Fibroblast of skin of back (primary cell): ENCODE measurements at places on chromosomes 1 and 21.

GRCh38 chr1:238581332-238581731, 690.6 kb upstream of the ZP4 start:
- no peak for DNase-seq

DNA sequence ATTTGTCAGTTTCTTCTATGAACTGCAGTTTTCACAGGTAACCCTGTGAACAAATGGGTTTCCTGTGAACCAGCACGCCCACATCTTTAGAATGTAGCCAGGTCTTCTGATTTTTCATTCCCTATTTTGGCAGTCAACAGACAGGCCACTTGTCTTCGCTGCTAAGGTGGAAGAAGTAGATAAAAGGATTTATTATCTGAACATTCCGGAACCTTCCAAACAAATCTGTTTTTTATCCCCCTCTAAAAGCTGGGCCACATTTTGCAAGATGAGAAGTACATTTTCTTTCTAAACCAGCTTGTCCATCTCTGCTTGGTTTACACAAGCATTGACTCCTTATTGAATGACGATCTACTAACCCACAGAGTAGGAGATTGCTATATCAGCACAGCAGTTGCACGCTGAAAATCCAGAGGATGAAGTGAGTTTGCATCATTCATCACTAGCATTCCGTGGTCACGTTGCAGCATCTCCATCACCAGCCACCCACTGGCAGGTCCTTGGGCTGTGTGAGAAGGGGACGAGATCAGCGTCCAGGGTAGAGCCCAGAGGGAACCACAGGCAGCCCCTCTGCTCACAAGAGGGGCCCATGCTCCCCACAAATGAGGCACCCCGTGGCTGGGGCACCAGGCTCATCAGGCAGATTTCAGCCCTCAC, 83.5 kb downstream of the TOMM20 start:
- DNase-seq = peak; percentile 74

- DNase-seq = peak; percentile 44
Observed at GRCh38 chr1:50425376-50426107, 2.3 kb upstream of the DMRTA2 start.

- DNase-seq = no peak
Observed at GRCh38 chr1:86303041-86303690, 93.0 kb downstream of the ODF2L start.

DNA sequence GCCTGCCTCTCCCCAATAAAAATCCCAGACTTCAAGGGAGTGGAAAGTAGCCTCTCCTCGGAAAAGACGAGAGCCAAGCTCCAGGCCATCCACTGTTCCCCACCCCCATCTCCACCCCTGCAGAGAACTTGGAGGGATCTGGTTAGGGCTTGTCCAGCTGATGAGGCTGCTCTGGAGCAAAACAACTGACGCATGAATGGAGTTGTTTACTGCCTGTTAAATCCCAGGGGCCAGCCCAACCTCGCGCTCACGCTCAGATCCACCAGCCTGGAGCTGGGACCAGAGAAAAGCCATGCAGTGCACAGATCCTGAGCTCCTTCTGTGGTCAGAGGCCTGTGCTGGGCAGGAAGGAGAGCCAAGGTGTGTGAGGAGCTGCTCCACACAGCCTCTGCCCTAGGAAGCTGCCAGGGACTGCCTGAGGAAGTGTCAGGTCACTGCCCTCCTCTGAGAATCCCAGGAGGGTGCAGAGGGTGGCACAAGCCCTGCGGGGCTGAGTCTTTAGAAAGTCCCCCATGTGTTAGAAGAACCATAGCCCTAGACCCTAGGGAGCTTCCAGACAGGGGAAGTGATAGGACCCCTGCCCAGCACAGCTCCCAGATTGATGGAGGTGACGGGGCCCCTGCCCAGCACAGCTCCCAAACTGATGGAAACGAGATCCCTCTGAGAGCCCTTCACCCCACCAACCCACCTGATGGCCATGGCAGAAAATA, 109.0 kb upstream of the IPO9 start:
- peak; percentile 80 for DNase-seq

DNA sequence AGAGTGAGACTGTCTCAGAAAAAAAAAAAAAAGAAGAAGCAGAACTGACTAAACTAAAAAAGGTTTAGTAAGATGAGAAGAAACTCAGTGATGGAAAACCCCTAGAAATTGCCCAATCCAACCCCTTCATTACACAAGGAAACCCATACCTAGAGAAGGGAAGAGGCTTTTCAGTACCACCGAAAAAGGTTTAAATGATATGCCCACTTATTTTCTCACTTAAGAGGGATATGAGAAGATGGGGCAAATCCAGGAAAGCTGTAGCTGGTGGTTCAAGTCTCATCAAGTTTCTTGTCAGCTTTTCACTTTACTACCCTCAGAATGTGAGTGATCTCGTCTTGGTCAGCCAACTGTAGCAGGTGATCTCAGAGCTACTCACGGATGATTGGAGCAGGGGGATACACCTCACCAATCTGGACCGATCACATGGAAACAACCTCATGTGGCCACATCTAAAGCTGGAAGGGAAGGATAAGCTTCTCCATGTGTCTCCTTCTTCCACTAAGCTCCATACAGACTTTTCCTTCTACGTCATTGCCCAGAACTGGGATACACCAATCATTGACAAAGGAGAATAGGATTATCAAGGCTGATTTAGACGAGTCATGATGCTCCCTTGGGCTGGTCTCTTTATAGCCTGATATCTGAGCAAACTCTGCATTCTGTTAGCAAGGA, 126.7 kb upstream of the POU3F1 start:
- no peak for DNase-seq

DNA sequence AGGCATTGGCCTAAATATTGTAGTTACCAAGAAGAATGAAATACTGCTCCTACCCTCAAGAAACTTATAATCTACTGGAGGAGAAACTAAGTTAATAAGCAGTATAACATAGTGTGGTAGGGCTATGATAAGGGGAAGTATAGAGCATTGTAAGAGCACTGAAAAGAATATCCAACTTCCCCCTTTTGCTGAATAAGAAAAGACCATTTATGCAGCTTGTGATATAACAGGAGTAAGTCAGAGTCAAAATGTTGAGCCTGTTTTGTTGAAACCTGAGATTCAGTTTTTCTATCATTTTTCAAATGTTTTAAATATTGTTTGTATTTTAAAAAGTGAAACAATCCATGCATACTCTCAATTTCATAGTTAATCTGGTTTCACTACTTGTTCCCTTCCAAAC, 48.3 kb upstream of the FCRL4 start:
- no peak for DNase-seq

- no peak for DNase-seq
Observed at GRCh38 chr1:60292140-60292539, 218.6 kb upstream of the C1orf87 start.

DNA sequence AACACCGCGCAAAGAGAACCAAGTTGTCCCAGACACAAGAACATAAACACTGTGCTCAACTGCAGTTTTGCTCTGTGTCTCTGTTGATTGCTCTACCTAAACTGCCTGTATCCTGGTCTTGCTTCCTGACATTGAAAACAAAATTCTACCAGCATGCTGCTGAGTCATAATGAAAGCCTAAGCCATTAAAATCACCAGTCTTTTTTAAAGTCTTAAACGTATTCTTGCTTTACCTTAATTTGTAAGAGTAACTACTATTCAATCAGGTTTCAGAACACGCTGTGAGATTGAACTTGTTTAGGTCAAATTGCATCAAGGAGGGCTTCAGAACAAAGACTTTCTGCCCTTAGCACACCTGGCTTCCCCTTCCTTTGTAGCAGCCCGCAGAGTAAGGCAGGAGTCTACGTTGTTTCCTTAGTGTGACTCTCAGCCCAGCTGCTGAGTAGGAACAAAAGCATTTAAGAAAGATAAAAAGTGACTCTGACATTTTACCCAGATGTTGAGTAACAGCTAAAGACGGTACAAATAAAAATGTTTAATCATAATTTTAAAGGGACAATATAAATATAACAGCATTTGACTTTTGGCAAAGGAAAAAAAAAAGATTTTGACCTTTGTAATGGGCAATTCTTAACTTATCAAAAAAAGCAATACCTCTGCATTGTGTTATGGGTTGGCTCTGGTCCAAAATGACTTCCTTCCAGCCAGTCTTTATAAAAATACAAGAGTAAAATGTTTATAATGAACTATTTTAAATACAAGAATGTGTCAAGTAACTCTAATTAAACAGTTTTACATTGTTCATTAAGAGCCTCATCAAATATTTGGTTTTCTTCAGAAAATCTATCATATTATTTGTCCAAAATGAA, 186.9 kb upstream of the ADGRL4 start:
- peak; percentile 60 for DNase-seq

GRCh38 chr1:28027660-28028059, 60.8 kb downstream of the EYA3 start:
- DNase-seq = no peak

DNA sequence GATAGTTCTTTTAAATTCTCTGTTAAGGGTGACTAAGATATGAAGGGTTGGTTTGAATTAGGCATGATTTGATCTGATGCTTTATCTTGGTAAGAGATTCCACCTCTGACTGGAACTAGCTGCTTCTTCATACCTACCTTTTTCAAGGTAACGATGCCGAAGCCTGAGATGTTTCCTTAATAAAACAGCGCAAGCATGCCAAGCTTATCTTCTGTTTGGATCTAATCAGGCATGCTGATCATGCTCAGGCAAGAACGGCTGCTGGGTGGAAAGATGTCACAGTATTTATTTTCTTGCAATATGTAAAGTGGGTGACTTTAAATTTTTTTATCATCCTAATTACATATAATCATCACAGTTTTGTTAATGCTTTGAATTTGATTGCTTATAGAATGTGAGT, 148.7 kb downstream of the ADGRL2 start:
- DNase-seq = no peak

GRCh38 chr1:52332411-52332810, 33.6 kb downstream of the CC2D1B start:
- no peak for DNase-seq

DNA sequence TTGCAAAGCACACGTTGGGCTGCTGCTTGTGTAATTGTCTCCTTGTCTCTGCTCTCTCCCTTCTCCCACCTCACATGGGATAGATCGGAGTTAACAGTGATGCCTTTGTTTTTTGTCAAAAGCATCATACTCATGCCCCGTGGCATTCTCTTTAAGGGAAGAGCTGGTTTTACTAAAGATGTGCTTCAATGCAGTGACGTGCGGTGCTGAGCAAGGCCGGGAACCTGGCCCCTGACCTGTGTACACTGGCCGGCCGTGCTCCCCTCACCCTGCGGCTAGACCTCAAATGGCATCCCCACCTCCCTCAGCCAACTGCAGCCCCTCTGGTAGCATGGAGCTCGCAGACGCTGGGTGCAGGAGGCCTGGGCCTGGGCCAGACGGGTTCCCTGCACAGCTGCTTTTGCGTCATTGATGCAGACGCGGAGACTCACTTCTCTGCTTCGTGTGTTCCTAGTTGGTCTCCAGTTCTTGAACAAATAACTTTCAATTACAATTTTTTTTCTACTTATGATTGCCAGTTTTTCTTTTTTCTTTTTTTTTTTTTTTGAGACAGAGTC, 19.9 kb downstream of the AGPAT3 start:
- DNase-seq = no peak

GRCh38 chr1:43901196-43901961, 32.2 kb upstream of the ARTN start:
- no peak for DNase-seq

GRCh38 chr1:226405411-226405988, 2.4 kb downstream of the PARP1 start:
- no peak for DNase-seq

DNA sequence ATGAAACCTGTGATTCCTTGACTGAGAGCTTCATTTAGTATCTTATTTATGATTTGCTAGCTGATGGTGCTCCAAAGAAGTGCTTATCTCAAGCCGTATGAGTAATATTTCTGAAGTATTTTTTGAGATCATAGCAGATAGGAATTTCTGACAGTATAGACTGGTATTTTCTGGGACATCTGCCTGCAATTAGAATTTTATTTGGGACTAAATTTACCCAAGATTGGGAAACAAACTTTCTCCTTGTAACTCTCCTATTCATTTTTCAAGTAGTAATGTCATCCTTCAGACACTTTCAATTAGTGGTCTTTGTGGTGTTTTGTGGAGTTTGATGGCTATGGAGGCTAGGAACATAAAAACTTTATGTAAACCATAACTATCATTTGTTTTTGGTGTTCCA, 597.2 kb upstream of the ZP4 start:
- peak; percentile 59 for DNase-seq

GRCh38 chr1:212578041-212578440, 30.5 kb upstream of the ATF3 start:
- no peak for DNase-seq

DNA sequence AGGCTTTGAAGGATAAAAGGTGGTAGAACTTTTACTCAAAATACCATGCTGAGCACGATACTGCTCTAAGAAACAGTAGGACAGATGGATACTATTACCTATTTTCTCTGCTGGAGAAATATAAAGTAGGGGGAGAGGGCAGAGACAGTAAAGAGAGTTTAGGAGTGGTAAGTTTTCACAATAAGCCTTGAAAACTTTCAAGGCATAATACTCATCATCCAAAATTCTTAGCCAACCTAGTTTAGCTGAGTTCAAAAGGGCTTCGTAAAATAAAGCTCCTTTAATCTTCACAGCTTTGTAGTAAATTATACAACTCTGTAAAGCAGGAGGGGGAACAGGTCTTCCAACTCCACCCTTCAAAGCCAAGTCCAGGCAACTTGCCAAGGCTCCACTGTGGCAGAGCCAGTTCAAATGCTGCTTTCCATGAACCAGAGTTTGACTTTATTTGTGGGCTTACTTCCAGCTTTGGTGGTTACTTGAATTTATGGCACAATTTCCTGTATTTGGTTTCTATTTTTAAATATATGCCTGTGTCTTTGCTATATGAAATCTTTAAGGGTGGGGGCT, 15.5 kb downstream of the TEX38 start:
- peak; percentile 17 for DNase-seq

DNA sequence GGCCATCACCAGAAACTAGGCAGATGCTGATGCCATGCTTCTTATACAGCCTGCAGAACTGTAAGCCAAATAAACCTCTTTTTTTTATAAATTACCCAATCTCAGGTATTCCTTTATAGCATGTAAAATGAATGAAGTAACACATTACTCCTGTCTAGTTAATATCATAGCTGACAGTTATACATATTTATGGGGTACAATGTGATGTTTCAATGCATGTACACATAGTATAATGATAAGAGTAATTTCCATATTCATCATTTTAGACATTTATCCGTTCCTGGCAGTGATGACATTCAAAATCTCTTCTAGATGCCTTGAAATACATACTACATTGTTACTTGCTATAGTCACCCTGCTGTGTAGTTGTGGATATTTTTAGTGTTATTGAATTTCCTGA, 85.4 kb upstream of the SLC35F3 start:
- DNase-seq = no peak

- DNase-seq = peak; percentile 61
Observed at GRCh38 chr21:35562876-35563275, 497.4 kb downstream of the SETD4 start.

DNA sequence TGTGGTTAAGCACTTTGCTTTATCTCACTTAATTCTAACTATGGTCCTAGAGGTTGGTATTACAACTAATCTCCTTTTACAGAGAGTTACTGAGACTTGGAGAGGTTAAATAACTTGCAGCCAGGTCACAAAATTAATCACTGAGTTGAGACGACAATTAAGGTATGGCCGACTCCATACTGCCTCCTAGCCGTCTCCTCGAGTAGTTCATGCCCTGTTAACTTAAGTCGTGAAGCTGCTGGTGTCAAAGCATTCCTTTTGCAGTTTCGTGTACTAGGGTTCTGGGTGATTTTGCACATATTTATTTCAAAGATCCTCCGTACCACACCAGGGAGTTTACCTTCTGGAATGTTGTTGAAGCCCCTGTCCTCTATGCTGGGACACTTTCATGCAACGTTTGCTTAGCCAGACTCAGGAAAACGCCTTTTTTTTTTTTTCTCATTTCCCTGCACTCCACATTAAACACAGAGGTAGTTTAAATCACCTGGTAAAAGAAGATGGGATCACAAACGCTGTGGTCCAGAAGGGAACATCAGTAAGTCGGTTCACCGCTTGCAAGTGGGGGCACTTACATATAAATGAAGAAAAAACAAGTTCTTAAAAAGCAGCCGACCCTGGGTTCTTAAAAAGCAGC, 570 bp upstream of the NEK7 start:
- peak; percentile 81 for DNase-seq
